ENCODE measurements at places on chromosomes 7 and 10.

DNA sequence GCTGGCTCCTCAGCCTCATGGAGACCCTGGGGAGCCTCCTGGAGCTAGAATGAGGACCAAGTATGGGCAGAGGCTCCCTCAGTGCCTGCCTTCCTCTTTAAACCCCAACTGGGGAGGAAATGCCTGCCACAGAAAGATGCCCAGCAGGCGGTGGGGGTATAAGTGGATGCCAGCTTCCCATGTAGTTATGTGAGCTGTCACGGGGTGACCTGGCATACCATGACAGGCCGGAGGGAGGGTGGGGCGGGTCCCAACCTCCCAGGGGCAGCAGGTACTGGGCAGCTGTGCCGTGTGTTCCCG, 35.0 kb downstream of the COL13A1 start:
- no peak for DNase-seq

DNA sequence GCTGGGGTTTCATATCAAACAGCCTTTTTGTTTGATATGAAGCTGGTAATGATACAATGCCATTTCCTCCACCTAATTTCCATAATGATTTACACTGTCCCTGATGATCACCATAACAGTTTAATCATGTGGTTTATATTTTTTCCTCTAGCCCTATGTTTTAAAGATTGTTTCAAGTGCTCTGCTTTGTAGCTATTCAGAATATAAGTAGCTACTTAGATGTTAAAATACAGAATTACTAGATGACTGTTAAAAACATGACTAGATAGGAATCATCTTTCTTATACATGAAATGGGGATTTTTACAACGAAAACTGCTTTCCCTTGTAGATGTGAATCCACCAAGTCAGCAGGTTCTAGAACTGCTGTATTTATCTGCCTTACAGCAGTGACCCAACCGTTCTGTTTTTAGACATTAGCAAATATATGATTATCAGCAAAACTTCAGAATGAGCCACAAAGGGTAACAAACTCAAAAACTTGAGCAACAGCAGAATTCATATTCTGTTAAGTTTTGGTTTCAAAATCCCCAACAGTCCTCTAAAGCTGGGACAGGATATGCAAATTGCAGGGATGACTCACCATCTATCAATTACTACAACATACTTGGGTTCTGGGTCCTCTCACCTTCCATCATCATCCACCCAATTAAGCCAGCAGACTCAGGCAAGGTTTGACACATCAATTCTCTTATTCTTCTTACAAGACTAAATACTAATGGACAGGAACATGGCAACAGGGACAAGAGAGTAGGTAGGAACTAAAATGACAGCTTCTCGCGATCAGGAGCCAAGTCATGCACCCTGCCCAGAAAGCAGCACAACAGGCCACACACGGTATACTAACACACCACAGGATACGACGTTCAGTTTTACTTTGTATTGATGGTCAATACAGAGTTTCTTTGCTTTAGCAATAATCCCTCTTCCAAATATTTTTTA, 83.9 kb downstream of the PIP4K2A start:
- peak; percentile 64 for DNase-seq

DNA sequence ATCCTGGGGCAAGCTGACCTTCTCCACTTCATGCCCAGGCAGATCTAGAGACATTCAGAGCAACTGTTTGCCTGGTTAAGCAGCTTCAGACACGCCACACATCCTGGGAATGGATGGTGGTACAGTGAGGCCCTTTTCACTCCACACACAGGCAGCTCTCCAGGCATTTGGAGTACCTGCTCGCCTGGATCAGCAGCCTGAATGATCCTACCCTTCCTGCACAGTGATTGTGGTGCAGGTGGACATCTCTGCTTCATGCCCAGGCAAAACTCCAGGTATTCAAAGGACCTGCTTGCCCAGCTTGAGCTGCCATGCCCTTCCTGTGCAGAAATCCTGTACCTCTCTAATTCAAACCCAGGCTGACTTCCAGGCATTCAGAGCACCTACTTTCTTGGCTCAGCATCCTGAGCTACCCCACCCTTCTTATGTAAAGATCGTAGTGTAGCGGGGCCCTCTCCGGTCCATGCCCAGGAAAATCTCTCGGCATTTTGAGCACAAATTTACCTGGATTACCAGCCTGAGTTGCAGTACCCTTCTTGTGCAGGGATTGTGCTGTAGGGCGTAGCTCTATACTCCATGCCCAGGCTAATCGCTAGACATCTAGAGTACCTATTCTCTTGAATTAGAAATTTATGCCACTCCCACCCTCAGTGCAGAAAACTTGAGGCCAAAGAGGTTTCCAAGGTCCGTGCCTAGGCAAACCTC, 972.8 kb downstream of the ANKRD7 start:
- no peak for DNase-seq

GRCh38 chr7:133697585-133697984, 429.6 kb upstream of the LRGUK start:
- DNase-seq: no peak

DNA sequence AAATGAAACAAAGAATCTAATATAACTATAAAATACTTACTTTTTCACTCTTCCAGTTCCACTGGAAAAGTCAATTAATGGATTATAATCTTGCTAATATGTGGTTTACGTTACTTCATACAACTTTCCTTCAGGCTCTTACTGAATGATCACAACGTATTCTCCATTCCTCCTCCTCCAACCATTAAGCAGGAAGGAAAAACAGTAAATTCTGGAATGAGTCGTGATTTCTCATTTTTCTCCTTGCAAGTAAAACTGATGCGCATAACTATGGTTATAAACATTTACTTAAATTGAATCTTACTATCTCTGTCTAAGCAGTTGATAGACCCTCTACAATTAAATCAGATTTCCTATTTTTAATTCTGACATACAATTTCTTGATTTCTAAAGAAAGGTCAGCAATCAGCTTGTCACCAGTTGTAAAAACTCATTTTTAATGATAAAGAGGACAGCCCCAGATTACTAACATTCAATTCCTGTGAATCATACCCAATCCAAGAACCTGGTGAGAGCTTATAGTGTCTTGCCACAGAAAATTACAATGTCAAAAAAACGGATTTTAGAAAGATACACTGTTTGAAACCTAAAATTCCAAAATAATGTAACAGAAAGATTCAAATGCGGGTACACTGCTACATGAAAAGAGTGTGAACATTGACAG, 64.3 kb downstream of the EZH2 start:
- DNase-seq: no peak

DNA sequence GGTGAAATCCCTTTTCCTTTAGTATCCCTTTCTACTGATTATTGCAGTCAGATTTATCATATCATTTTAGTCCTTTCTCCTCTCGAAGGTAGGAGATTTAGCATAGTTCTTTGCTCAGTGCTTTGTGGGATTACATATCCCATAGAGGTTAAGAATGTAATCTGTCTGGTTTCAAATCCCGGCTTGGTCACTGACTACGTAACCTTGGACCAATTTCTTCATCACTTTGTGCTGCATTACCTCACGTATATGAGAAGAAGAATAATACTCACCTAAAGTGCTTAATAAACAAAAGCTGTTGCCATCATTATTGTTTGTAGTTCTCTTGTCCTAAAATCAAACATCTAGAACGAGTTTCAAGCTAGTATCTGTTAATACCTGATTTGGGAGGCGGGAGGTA, 74.0 kb downstream of the KMT2E start:
- no peak for DNase-seq

- DNase-seq: no peak
Observed at GRCh38 chr7:151918510-151918843, 37.8 kb upstream of the GALNTL5 start.

DNA sequence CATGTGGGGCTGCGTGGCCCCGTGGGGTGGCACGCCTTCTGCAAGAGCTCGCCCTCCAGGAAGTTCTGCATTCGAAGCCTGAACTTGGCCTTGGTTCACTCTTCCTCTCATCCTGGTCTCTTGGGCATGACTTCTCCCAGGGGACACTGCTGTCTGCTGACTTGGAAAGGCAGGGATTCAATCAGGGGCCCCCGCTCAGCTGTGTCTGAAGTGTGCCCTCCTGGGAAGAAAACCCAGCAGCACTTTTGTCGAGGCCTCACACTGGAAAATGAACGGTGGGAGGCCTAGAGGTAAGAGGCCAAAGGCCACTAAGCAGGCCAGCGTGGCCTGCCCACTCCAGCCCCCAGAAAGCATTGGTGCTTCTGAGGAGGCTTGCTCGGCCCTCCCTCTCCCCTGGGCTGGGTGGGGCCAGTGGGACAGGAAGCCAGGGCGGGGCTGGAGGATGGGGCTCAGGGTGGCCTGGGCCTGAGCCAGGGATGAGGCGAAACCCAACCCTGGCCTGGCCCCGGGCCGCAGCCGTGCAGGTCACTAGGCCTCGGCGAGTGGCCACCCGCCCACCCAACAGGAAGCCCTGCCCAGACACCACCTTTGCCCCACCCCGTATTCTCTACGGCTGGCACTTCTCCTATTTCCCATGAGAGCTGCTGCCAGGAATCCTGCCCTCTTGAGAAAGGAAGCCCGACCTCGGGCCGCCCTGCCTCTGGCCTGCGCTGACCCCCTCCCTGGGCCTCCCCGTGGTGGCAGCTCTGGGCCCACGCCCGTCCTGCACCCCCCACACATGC, 81.1 kb downstream of the ZMIZ1 start:
- DNase-seq: peak; percentile 66

DNA sequence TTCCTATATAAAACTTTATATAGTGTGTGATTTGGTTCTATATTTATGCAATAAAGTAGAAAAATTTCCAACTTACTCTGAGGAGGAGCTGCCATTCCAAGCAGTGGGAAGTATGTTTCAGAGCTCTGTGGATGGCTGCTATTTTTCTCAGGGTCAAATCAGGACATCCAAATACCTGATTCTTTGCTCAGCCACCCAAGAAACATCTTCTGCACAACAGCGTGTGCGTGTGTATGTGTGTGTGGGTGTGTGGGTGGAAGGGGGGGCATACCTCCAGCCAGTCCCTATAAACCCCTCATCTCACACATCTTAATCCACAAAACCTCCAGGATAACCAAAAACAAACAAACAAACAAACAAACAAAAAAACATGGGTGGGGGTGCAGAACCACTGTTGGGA, 66.3 kb upstream of the EMX2 start:
- peak; percentile 31 for DNase-seq

DNA sequence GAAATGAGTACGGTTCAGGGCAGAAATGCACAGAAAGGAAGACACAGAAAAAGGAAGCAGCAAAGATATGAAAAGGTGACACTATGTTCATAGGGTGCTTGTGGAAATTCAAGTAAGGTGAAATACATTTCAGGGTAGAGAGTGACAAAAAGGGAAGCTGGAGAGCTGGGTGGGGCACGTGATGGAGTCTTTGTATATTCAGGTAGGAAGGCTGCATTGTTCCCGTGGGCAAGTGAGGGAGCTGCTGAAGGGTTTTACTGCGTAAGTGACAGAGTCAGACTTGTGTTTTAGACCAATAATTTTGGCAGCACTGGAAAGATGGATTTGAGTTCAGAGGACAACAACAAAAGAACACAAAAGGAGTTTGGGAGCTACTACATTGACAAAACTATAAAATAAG, 35.3 kb upstream of the ANK3 start:
- no peak for DNase-seq

GRCh38 chr10:74976565-74976964, 134.9 kb upstream of the SAMD8 start:
- DNase-seq: no peak

GRCh38 chr7:53697913-53698312, 662.5 kb downstream of the POM121L12 start:
- no peak for DNase-seq

GRCh38 chr10:79562135-79562756, 2.0 kb upstream of the SFTPA2 start:
- peak; percentile 60 for DNase-seq

DNA sequence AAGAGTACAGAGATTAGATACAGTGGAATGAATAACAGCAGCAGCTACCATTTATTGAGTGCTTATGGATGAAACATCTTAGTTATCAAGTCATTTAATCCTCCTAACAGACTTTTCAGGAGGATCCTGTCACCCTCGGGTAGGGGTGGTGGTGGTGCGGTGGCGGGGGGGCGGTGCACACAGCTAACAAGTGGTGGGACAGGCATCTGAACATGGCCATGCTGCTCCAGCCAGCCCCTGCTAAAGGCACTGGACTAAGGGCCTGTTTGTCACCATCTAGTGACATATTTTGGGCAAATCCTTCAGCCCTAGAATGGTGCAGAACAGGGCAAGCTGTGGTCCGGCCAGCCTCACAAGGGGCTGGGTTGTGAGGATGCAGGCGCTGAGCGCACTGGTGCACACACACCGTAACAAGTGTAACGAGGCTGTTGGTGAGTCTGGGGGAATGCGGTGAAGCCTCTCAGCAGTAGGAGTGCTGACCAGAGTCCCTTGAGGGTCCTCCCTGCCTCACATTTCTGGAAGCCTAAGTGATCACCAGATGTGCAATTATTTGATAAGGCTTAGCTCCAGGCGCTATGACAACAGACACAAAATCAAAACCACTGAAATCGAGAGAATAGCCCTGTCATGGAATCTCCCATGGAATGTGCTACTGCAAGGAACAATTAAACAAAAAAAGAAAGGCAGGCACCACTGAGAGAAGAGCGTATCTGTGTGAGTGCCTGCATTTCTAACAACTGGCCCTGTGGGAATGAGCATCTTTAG, 102.2 kb downstream of the RNF216 start:
- no peak for DNase-seq

- DNase-seq: no peak
Observed at GRCh38 chr7:113727486-113727885, 191.3 kb downstream of the PPP1R3A start.

GRCh38 chr7:21543528-21544302, 876 bp downstream of the DNAH11 start:
- peak; percentile 13 for DNase-seq

GRCh38 chr7:24879291-24879690, 100.7 kb downstream of the OSBPL3 start:
- DNase-seq: no peak

- DNase-seq: no peak
Observed at GRCh38 chr7:55164527-55164926, 145.7 kb downstream of the EGFR start.

GRCh38 chr10:8138471-8138870, 84.0 kb downstream of the GATA3 start:
- DNase-seq: no peak
